Foreskin melanocyte (primary cell): ENCODE measurements at places on chromosomes 6 and 20.

GRCh38 chr6:45816674-45817297 lies 198.9 kb downstream of the CLIC5 start:
- DNase-seq, result no peak

- DNase-seq, result no peak
Observed at GRCh38 chr20:24721891-24722568, 227.0 kb upstream of the CST7 start.

DNA sequence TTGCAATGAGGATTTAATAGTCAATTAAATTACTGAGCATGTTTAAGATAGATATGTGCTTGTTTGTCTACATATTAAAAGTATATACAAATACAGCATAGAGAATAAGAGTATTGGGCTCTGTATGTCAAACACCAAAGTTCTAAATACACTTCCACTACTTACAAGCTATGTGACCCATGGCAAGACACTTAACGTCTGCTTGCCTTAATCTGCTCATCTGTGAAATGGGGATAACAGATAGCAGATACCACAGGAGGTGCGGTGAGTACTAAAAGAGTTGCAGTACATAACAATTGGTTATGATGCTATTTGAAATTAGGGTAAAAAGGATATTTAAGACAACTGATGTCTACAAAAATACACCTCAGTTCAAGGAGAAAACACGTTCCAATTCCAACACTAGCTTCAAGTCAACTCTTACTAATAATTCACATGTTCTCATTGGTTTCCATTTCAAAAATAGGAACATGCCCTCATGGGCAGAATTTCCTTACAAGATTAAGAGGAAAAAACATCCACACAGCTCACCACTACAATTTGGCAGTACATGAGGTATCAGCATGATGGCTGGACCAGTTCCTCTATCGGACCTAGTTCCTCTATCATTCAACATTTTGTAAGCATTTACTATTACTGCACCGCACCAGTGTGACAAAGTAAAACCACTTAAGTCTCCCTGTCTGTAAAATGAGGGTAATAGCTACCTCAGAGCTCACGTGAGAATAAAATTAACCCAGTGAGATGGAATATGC lies 101.1 kb downstream of the SMLR1 start:
- no peak for DNase-seq

DNA sequence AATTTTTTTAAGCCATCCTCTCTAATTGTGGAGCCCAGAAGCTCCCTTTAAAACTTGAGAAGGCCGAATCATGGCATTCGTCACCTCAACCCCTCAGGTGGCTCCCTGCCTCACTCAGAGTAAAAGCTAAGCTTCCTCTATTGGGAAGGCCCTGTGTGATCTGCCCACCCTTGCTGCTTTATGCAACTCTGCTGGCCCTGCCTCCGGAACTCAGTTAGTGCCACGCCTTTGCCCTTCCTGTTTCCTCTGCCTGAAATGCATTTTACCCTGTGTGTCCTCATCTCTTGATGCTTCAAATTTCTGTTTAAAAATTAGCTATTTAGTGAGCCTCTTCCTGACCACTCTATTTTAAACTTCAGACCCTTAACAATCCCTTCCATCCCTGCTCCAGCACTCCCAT lies 5.7 kb downstream of the PACRG start:
- no peak for DNase-seq

DNA sequence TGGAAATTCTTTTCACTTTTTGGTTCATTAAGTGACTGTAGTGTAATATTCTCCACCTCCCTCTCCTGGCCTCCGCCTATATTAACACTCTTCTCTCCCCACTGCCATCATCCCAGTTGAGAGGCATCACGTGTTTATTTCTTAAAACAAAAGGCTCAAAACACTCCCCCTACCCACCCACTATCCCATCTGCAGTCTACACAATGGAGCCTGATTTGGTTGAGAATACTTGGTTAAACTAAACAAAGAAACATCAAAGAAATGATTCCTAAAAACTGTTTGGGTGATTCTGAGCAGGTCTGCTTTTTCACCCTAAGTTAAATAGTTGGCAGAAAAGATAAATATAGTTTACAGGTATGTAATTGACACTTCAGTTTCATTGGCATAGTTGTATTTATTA lies 5.9 kb downstream of the TFAP2B start:
- no peak for DNase-seq

DNA sequence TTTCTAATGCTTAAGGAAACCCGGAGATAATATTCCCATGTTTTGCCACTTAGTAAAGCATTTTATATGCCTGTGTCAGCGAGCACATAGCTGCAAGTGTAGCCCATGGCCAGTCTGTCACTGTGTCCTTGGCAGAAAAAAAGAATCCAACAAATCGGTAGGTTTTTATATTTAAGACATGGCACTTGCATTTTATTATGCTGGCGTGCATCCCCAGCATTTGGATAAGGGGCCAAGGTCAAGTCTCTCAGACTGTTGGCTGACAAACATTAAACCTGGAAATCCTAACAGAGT lies 1.2 kb upstream of the ZNF184 start:
- DNase-seq, result no peak

- no peak for DNase-seq
Observed at GRCh38 chr20:40676491-40677269, 12.4 kb downstream of the MAFB start.

- DNase-seq, result no peak
Observed at GRCh38 chr20:50172347-50173013, 18.1 kb upstream of the CEBPB start.

DNA sequence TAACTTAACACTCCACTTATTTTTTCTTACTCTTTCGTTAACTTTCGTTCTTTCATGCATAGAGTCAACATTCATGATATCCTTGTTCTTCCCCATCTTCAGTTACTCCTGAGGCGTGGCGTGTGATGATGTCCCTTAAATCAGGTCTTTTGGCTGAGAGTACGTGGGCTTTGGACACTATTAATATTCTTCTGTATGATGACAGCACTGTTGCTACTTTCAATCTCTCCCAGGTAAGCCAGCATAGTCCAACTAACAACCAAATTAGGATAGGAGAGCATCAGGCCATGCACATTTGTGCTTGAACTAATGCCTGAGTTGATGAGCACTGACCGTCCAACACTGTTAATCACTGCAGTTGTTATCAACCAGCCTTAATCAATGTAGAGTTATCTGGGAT lies 119.6 kb downstream of the TMEM242 start:
- DNase-seq, result no peak

- no peak for DNase-seq
Observed at GRCh38 chr6:51892750-51893149, 194.7 kb downstream of the PKHD1 start.

DNA sequence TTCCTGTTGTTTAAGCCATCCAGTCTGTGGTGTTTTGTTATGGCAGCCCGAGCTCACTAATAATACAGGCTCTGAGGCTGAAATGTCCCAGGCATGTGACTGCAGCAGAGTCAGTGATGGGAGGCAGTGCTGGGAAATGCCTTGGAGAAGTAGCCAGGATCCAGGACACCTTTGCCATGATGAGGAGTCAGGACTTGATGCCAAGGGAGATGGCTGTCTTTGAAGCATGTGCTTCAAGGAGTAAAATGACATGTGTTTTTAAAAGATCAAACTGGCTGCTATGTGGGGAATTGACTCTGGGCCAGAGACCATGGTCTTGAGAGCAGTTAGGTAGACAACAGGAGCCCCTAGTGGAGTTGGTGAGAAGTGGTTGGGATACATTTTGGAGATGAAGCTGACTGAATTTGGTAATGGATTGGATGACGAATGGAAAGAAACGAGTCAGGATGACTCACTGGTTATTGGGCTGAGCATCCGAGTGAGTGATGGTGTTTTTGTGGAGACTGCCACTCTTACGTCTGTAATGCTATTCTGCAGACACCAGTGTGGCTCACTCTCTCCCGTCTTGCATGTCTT lies 322.2 kb downstream of the PLCB1 start:
- peak; percentile 32 for DNase-seq

GRCh38 chr6:50890579-50890978 lies 71.9 kb downstream of the TFAP2B start:
- DNase-seq, result no peak

DNA sequence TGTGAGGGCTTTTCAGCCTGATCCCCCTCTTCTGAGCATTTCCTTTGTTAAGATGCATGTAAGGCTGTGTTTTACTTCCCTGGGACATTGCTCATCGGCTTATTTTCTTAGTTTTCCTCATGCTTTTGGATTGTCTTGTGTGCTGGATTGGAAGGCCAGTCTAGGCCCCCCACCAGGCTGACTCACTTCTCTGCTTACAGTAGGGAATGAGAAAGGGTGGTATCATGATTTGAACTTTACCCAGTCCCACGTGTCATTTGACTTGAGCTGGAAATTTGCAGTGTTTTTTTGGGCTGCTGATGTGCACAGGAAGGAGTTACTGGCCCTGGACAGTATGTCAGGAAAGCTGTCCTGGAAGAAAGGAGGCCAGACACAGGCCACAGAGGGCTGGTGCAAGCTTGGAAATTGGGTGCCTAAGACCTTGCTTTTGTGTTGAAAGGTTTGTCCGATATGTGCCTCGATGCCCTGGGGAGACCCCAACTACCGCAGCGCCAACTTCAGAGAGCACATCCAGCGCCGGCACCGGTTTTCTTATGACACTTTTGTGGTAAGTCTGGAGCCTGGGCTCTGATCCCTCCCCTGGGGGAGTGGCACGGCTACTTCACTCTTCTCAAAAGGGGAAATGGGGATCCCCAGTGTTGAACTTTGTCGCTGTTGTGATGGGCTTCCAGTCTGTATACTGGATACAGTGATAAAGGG lies 12.8 kb downstream of the RNF114 start:
- no peak for DNase-seq

GRCh38 chr6:35170891-35171290 lies 29.8 kb upstream of the TCP11 start:
- no peak for DNase-seq

- DNase-seq, result no peak
Observed at GRCh38 chr6:113364766-113365165, 492.4 kb upstream of the MARCKS start.

- no peak for DNase-seq
Observed at GRCh38 chr6:89267918-89268317, 47.2 kb downstream of the GABRR2 start.

GRCh38 chr6:4380881-4381281 lies 245.5 kb upstream of the ECI2 start:
- no peak for DNase-seq

DNA sequence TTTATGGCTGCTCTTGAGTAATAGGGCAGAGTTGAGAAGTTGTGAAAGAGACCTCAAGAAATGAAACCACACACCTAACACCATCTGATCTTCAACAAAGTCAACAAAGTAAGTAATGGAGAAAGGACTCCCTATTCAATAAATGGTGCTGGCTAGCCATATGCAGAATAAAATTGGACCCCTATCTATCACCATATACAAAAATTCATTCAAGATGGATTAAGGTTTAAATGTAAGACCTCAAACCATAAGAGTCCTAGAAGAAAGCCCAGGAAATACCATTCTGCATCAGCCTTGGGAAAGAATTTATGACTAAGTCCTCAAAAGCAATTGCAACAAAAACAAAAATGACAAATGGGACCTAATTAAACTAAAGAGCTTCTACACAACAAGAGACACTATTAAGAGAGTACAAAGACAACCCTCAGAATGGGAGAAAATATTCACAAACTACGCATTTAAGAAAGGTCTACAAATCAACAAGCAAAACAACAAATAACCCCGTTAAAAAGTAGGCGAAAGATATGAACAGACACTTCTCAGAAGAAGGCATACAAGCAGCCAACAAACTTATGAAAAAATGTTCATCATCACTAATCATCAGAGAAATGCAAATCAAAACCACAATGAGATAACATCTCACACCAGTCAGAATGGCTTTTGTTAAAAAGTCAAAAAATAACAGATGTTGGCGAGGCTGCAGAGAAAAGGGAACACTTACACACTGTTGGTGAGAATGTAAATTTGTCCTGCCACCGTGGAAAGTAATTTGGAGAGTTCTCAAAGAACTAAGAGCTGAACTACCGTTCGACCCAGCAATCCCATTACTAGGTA lies 4.0 kb downstream of the MAP3K5 start:
- peak; percentile 23 for DNase-seq

DNA sequence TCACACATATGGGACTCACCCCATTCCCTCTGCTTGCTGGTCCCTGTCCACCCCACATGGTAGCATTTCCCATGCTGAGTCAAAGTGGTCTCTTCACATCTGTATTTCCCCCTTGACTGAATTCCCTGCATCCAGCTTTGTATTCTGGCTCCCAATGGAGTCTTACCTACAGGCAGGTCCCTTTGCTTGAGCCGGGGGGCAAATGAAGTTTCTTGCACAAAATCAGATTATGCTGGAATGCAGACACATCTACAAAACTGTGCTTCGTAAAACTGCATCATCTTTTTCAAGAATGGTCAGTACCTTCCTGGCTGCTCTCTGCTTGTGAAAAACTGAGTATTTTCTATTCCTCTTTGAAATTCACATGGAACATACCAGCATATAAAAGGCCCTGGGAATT lies 32.1 kb upstream of the BCAS1 start:
- no peak for DNase-seq

DNA sequence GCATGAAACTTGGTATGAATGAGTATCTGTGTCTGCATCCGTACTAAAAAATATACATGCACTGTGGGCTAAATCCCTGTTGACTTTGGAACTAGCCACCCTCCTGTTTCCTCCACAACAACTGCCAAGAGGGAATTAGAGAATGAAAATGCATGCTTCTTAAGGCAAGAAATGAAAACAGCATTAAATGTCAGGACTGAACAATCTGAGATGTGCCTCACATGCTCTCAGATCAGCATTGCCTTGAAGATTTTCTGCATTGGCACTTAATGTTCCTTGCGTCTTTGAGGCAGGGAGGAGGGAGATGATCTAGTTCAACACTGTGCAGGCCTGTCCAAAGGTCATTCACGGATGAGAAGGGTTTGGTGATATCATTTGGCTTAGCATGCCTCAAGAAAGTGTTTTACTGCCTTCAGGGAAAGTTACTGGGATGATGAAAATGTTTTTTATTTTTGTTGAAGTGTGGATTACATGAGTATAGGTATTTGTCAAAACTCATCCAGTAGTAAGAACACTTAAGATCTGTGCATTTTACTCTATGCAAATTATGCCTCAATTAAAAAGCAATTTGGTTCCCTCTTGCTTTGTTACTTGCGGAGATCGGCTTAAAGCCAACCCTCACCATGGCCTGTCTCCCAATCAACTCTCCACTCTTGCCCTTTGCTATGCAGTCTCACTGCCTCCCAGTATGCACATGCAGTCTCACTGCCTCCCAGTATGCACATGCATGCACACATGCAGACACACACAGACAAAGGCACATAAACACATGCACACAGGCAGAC lies 47.5 kb upstream of the RIN2 start:
- DNase-seq, result no peak

DNA sequence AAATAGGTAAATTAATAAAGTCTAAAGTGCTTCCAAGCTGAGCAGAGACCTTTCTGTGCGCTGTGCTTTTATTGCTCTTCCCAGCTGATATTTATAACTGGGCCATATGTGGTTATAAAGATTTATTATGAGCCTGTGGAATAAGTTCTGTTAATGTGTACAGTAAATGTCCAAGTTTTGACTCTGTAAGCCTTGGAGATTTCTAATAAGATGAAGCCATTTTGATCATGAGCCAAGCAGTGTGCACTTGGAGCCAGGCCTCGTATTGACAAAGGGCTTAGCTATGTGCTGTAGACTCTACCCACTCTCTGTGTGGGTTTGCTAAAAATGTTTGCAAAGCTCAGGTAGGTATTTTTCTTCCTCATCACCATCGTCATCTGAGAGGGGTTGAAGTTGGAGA lies 361.1 kb downstream of the FOXA2 start:
- no peak for DNase-seq

GRCh38 chr6:24227556-24227955 lies 101.5 kb downstream of the NRSN1 start:
- no peak for DNase-seq
